ENCODE measurements at places on chromosomes 2 and 18. TPM values are rescaled to one million over a fixed set of nuclear protein-coding genes. Genes with fewer than 3 reads are reported as not detected.

The ORMDL1 gene
- 32.1 TPM for total RNA-seq

The ACMSD gene
- not detected for total RNA-seq

The BOD1L2 gene
- total RNA-seq: not detected

The TMEM178A gene
- total RNA-seq: not detected

The ASIC4 gene
- not detected for total RNA-seq

The CYP27A1 gene
- total RNA-seq: 7.1 TPM

The SMCHD1 gene
- total RNA-seq: 46.4 TPM

The OSBPL6 gene
- total RNA-seq: 4.0 TPM

The COL4A4 gene
- under 0.01 TPM for total RNA-seq

The IFIH1 gene
- 6.3 TPM for total RNA-seq

The LDLRAD4 gene
- total RNA-seq: 6.3 TPM

The CD8B gene
- total RNA-seq: not detected

The SIGLEC15 gene
- under 0.01 TPM for total RNA-seq

The FIGN gene
- total RNA-seq: under 0.01 TPM

The LBX2 gene
- total RNA-seq: 0.65 TPM

The DAW1 gene
- total RNA-seq: 0.20 TPM

The ADRA2B gene
- not detected for total RNA-seq

The TTN gene
- total RNA-seq: 0.60 TPM

The ANKZF1 gene
- 21.2 TPM for total RNA-seq

The FAM168B gene
- 81.2 TPM for total RNA-seq

The RTP5 gene
- not detected for total RNA-seq

The ABCA12 gene
- total RNA-seq: under 0.01 TPM

The ITGB6 gene
- total RNA-seq: not detected

The RAPGEF4 gene
- total RNA-seq: 13.9 TPM

The SCN9A gene
- total RNA-seq: under 0.01 TPM

The NOP58 gene
- 26.4 TPM for total RNA-seq

The IL1A gene
- total RNA-seq: not detected

The VWA3B gene
- total RNA-seq: not detected

The TRIM43 gene
- total RNA-seq: not detected

The DNAH7 gene
- total RNA-seq: not detected

The CCL20 gene
- total RNA-seq: 0.60 TPM

The PLB1 gene
- total RNA-seq: 0.22 TPM

The MARCO gene
- total RNA-seq: not detected

The SPEG gene
- under 0.01 TPM for total RNA-seq

The ERBB4 gene
- total RNA-seq: under 0.01 TPM

The C2orf49 gene
- total RNA-seq: 7.6 TPM

The MDH1B gene
- total RNA-seq: under 0.01 TPM

The SP5 gene
- total RNA-seq: not detected

The MTERF4 gene
- total RNA-seq: 19.8 TPM

The GNAL gene
- under 0.01 TPM for total RNA-seq

The RFX8 gene
- total RNA-seq: not detected

The LIMS1 gene
- total RNA-seq: 375 TPM

The GALNT13 gene
- 0.22 TPM for total RNA-seq

The TXNDC9 gene
- total RNA-seq: 57.3 TPM

The CD8B2 gene
- not detected for total RNA-seq

The GAREM1 gene
- 0.20 TPM for total RNA-seq

The PROKR1 gene
- total RNA-seq: not detected

The ANXA4 gene
- total RNA-seq: 52.2 TPM
